ENCODE measurements at places on chromosomes 1 and 21.
A peak's percentile ranks its signal among the peaks of the same experiment; 100 is the strongest.

- DNase-seq: peak; percentile 66
Observed at GRCh38 chr21:45655124-45655523, 11.6 kb downstream of the PCBP3 start.

DNA sequence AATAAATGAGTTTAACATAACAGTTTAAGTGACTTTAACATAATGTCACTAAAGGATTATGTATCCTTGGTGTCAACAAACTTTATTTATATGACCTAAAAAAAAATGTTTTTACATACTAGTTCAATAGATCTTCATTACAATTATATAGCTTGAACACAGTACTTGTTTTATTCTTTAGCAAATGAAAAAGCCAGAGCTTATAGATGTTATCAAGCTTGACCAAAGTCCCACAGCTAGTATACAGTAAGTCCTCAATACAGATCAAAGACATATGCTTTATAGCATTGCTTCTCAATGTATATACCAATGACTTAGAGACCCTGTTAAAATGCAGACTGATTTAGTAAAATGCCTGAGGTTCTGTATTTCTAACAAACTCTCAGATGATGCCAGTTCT, 42.4 kb downstream of the UCHL5 start:
- DNase-seq: no peak

- peak; percentile 52 for DNase-seq
Observed at GRCh38 chr1:94580367-94581115, 39.0 kb upstream of the F3 start.

DNA sequence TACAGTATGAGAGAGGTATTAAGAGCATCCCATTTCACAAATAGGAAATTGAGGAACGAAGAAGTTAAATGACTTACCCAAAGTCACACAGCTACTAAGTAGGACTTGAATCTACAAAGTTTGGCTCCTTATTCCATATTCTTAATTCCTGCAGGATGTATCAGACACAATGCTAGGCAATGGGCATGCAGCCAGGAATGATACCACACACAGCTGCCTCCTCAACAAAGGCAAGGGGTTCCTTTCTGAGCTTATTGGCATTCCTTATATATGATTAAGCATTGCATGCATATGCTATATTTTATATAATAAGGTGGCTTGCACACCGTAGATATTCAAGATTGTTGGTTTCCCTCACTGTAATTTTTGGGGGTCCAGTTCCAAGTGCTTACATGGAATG, 34.2 kb upstream of the JUN start:
- DNase-seq: peak; percentile 99

- peak; percentile 21 for DNase-seq
Observed at GRCh38 chr1:38246955-38247952, 200.7 kb upstream of the POU3F1 start.

DNA sequence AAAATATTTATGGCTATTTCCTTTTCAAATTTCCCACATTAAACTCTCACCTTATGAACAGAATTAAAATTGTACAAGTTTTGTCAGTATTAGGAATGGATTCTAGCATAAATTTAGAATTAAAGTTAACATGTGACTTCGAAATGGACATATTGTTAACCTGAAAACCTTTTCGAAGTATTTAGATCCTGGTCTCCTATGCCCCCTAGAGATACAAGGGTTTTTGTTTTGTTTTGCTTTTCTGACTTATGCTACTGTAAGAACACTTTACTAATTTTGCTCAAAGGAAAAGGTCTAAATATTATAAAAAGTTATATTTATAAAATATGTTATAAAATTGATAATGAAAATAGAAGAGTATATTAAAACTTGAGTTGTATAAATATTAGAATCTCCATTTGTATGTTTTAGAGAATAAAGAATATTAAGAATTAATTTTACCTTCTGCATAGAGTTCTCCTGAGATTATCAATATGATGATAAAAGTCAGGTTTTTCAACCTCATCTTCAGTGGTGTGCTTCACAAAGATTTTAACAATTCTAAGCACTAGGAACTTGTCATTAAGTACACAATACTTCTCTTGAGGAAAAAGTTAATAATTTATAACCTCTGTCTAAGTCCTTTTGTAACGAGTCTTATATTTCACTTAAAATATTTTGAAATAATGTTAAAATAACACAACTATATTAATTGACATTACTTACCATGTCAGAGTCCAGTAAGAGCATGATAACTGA, at the start of gene F13B:
TSS of gene F13B (minus strand) at position 542 of the 738 bp plus-strand sequence. CDS start at position 505, 37 bp downstream.
- no peak for DNase-seq
